ENCODE measurements at places on chromosomes 7 and 10.

- DNase-seq, result no peak
Observed at GRCh38 chr7:80589631-80590030, 48.8 kb upstream of the CD36 start.

GRCh38 chr7:116443101-116443523, 56.4 kb upstream of the CAV2 start:
- no peak for DNase-seq

DNA sequence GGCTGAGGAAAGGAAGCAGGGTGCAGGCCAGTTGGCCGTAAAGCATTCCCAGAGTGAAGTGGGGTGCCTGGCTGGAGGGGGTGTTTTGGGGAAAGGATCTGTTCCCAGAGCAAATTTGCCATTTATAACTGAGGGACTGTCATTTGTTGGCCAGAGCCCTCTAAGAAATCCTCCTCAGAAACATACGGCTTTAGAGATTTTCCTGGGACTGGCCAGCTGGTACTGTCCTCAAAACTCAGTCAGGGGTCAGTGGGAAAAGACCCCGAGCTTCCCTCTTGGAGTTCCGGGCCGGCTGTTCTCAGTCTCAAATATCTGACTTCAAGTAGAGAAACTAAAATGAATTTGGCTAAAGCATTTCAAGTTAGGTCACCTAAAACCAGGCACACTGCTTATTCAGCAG, 55.9 kb downstream of the ETV1 start:
- no peak for DNase-seq

DNA sequence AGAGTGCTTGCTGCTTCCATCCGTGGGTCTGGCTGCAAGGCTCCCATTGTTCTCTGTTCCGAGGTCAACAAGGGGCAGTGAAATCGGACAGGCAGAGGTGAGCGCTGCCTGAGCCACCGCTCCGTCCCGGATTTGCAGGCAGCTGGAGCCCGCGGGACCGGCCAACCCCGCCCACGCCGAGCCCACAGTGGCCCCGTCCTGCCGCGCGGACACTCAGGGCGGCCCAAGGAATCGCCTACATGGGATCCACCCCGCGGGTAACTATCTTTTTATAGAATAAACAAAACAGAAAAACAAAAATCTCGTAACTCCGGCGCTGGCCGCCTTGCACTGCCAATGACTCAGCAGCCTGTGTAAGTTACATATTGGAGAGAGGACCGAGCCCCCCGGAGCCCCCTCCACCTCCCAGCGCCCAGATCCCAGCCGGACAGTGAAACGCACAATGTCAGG, 1.9 kb downstream of the BNIP3 start:
- no peak for DNase-seq

DNA sequence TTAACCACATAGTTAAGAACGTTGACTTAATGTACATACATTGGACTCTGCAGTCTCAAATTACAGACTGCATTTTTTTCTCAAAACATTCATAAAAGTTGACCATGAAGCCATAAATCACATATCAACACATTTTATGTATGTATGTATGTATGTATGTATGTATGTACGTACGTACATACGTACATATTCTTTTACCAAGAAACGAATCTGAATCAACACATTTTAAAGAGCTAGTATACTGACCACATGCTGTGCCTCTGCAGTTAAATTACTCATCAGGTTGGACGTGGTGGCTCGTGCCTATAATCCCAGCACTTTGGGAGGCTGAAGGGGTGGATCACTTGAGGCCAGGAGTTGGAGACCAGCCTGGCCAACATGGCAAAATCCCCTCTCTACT, 105.8 kb downstream of the GPR158 start:
- DNase-seq, result no peak

DNA sequence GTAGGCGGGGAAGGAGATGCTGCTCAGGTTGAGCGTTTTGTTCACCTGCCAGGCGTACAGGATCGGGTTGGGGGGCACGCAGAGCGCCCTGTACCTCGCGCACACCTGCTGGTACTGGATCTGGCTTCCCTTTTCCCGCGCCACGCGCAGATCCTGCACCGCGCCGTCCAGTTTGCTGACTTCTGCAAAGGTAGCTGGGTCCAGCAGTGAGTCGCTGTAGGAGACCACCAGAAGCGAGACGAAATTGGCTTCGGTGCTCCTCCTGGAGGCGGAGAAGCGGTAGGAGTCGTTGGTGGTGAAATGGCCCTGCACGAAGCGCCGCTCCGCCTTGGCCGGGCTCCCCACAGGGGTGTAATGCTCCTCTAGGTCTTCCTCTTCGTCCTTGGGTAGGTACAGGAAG, 90.7 kb upstream of the RAB18 start:
- no peak for DNase-seq

- no peak for DNase-seq
Observed at GRCh38 chr7:144048648-144049047, at the start of gene OR2A5. Gene OR2A5, plus strand, starts transcription at chr7:144048948. Its CDS starts 1,454 bp downstream, at chr7:144050402.

Data from T-helper 17 cell (primary cell).